ENCODE measurements at places on chromosomes 5 and 9.
A peak's percentile ranks its signal among the peaks of the same experiment; 100 is the strongest.

DNA sequence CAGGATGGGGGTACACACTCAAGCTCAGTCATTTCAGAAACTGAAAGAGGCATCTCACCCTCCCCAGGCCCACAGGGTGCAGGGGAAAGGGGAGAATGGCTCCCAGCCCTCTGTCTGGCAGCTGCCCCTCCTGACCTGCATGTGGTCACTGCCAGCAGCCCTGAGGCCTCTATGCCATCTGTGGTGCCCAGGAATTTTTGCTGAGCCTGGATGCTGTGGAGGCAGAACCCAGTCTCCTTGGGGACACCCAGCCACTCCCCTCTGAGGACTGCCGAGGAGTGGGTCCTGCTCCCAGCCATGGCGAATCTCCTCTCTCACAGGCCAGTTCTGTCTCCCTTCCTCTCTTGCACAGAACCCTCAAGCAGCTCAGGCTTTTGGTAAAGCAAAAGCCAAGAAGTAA, 104.0 kb upstream of the ALDH1B1 start:
- no peak for DNase-seq

DNA sequence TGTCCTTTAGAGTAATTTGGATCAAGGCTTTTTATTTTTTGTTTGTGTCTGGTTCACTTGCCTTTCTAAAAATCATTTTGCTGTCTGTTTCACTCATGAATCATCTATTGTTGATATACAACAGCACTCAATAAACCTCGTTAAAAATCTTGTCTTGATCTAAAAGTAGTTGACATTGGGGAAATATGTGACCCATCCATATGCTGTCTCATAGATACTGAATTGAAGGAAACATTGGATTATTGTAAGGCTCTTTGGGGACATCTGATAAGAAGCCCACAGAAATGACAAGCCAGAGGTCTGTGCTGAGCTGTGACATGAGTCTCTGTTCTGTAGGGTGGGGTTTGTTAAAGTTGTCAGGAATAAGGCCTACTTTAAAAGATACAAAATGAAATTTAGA, 208.0 kb downstream of the PDZD2 start:
- no peak for DNase-seq

DNA sequence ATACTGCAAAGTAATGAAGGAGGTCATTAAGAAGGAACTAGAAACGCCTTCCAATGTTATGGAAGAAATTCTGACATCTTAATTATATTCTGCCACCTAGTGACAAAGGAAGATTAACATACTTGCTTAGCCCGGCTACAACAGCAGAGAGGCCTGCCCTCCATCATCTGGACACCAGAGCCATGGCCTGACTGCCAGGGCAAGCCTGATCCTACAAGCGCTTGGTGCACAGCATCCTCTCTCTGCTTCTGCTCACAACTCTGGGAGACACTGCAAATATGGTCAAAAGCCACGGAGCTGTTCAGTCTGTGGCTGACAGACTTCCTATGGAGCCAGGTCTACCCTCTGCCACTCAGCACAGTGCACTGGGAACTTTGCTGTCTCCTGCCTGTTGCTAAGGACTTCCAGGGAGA, 87.3 kb upstream of the SLC44A1 start:
- peak; percentile 37 for DNase-seq

DNA sequence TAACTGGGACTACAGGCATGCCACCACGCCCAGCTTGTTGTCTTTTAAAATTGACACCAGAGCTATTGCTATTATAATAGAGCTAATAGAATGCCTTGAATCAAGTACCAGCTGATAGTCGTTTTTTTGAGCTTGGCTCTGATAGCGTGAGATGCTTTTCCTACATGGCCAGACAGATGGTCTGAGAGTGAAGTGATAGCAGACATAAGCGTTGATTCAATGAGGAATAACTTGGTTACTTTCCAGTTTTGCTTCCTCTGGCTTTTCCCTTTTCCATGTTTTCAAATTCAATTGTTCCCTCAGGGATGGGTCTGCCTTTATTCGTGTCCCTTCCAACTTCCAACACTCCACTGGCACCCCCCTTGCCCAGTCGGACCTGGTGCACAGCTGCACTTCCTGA, 15.4 kb downstream of the AGXT2 start:
- DNase-seq = no peak

- no peak for DNase-seq
Observed at GRCh38 chr5:145682197-145682899, 152.8 kb downstream of the PRELID2 start.

DNA sequence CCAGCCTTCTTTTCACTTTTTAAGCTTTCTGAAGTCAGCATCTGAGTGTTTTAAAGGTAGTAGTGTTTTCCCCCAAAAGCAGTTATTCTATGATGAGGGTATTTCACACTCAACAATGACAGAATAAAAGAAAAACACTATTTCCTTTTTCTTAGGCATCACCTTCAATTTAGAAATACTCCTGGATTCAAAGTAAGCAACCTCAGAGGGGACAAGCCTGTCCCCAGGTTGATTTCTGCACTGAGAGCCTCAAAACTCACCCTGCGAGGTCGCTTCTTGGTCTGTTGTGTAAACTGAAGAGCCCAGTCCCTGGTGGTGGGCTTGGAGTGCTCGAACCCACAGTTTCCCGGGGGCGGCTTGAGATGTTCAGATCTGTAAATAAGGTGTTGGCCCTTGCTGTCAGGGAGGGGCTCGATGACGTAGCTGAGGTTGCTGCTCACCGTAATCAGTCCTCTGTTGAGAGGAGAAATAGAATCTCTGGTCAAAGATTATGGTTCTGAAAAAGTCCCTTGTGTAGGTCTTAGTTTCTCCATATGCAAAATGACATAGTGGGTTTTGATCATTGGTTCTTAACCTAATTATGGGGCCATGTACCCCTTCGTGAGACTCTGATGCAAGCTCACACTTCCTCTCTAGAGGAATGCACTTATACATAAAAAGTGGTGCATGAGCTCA, 55.9 kb downstream of the ADAM19 start:
- no peak for DNase-seq

DNA sequence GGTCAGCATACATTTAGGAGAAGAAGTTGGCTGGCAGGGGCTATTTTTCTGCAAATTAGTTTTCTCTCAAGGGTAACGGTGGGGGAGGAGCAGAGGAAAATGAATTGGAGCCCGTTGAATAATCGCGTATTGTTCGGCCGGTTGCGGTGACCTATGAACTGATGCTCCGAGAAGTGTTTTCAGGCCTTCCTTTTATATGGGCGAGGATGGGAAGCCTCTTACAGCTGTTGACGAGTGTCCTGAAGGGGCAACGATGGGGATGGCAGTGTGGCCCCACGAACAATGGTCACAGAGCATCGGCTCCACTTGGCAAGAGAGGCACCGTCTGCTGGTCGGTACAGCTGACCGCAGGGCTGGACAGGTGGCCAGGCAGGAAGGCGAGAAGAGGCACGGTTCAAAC, 400.7 kb downstream of the ZSWIM6 start:
- DNase-seq = no peak

- DNase-seq = no peak
Observed at GRCh38 chr5:117671551-117671950, 1096.9 kb upstream of the SEMA6A start.

GRCh38 chr5:178116143-178116885, 3.0 kb downstream of the N4BP3 start:
- DNase-seq = peak; percentile 54
